ENCODE measurements at places on chromosomes 2 and 18. TPM values are rescaled to one million over a fixed set of nuclear protein-coding genes. Genes with fewer than 3 reads are reported as not detected.

GRCh38 chr2:8595811-8596600 is 85.8 kb upstream of the ID2 start:
- DNase-seq = no peak
- H3K4me3 ChIP-seq = no peak overlapping the region
- no peaks in the 10 kb centered on the region for H3K36me3 ChIP-seq
- peaks cover 6% of the 10 kb centered on the region for H3K4me1 ChIP-seq
- H3K27ac ChIP-seq = no peak overlapping the region
- no peaks in the 10 kb centered on the region for H3K27me3 ChIP-seq

DNA sequence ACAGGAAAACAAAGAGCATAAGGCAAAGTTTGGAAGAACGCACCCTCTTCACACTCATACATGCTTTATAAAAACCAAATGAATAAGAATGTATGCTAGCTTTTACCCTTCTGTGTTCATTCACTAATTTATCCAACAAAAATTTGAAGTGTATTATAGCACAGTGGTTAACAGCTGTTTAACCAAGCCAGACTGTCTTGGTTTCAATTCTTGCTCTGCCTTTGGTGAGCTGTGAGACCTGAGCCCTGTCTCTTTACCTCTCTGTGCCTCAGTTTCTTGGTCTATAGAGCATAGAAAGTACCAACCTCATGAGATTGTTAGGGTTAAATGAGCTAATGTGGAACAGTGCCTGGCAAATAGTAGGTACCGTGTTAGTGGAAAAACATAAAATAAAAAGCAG is 104.5 kb upstream of the TTC39C start:
- no peak overlapping the region for H3K27ac ChIP-seq
- no peaks in the 10 kb centered on the region for H3K27me3 ChIP-seq
- no peaks in the 10 kb centered on the region for H3K36me3 ChIP-seq

GRCh38 chr2:78979380-78980151 is 45.9 kb upstream of the REG3G start:
- no peak for DNase-seq
- no peaks in the 10 kb centered on the region for H3K4me1 ChIP-seq
- no peaks in the 10 kb centered on the region for H3K36me3 ChIP-seq
- H3K4me3 ChIP-seq = no peak overlapping the region
- H3K27me3 ChIP-seq = peaks cover 2% of the 10 kb centered on the region
- H3K27ac ChIP-seq = no peak overlapping the region

Gene PMS1
- total RNA-seq = 15.1 TPM

Gene NEB
- total RNA-seq = 2.4 TPM

Gene CCBE1
- total RNA-seq = 0.24 TPM

Gene FBXO36
- 0.59 TPM for total RNA-seq

Gene MYO7B
- 0.85 TPM for total RNA-seq

DNA sequence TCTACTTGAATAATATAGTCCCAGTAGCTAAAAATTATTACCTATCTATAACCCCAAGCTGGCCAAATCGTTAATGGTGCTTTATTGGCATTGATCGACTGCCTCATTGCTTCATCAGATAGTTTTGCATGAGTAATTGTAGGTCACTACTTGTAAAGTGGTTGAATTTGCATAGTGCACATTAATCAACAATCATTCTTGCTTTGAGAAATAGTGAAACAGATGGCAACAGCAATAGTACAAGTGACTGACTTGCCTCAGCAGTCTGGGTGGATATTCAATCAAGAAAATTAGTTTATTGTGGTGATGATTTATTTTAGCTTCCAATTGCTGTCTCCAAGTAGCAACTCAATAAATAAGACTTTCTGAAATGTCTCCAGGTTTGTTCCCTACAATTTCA is 117.8 kb upstream of the NRXN1 start:
- H3K36me3 ChIP-seq = no peaks in the 10 kb centered on the region
- no peaks in the 10 kb centered on the region for H3K27me3 ChIP-seq
- no peak overlapping the region for H3K27ac ChIP-seq
- H3K4me3 ChIP-seq = no peak overlapping the region
- DNase-seq = no peak

- no peak overlapping the region for H3K27ac ChIP-seq
- no peak for DNase-seq
- no peak overlapping the region for H3K4me3 ChIP-seq
- no peaks in the 10 kb centered on the region for H3K4me1 ChIP-seq
- H3K27me3 ChIP-seq = peaks cover 18% of the 10 kb centered on the region
Measured at GRCh38 chr2:129011466-129012061, 692.9 kb upstream of the HS6ST1 start.

GRCh38 chr2:59804732-59805131 is 748.7 kb downstream of the BCL11A start:
- no peaks in the 10 kb centered on the region for H3K4me1 ChIP-seq
- H3K4me3 ChIP-seq = no peak overlapping the region
- no peak for DNase-seq
- no peak overlapping the region for H3K27ac ChIP-seq
- H3K27me3 ChIP-seq = no peaks in the 10 kb centered on the region

Gene ALPG
- not detected for total RNA-seq

Gene CD8B2
- total RNA-seq = not detected

Gene RBFA
- total RNA-seq = 19.3 TPM

DNA sequence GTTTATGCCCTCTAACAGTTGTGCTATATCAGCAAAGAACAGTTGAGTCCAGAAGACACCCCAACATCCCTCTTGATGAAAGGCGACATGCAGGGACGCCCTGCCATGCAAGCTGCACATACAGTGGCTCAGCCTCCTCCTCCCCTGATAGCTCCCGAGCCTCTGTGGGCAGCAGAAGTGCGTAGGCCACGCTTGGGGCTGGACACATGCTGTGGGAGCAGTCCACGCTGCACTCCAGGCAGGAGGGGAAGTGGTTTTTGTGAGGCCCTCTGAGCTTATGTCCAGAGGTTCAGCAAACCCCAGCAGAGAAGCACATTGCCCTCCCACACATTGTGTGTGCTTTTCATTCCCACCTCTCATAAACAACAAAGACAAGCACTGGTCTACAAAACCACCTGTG is 162.1 kb downstream of the SEPTIN10 start:
- H3K27me3 ChIP-seq = no peaks in the 10 kb centered on the region
- no peak for DNase-seq
- peaks cover 5% of the 10 kb centered on the region for H3K36me3 ChIP-seq

GRCh38 chr2:43136876-43137275 is 89.5 kb downstream of the ZFP36L2 start:
- peaks cover 55% of the 10 kb centered on the region for H3K4me1 ChIP-seq
- DNase-seq = no peak
- no peaks in the 10 kb centered on the region for H3K36me3 ChIP-seq
- H3K4me3 ChIP-seq = no peak overlapping the region
- no peaks in the 10 kb centered on the region for H3K27me3 ChIP-seq

Gene TRIM43
- not detected for total RNA-seq

Measured in heart right ventricle (tissue), 16 donors.